NCI-H82 (cell line): ENCODE measurements at places on chromosomes 1 and 21.

DNA sequence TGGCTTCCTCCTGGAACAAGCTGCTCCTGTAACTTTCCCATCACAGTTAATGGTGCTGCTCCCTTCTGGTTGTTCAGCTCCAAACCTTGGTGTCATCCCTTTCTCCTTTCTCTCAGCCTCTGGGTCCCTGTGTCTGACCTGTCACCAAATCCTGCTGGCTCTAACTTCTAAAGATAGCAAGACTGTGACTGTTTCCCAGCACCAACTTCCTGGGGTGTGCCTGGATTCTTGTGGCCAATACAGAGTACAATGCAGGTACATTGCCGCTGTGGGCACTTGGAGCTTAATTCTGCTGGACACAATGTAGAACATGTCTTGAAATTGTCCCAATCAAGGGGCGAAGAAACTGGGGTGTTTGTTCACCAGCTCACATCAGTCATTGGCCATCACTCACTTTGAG, 156.7 kb upstream of the CSF3R start:
- DNase-seq = no peak

DNA sequence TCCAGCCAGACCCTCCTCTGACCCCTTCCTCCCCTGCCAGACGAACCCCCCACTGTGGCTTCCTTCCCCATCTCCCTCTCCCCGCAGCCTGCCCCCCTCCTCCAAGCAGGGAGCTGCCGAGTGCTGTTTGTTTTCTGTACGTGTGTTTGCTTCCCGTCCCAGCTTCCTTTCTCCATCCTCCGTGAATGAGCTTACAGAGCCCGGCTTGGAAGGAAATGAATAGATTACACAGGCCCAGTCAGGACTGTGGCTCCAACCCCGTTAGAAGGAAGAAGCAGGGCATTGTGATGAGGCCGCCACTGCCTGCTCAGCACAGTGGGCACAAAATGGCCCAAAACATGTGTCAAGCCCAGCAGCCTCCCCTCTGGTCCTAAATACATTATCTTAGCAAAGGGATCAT, 123.2 kb downstream of the IGSF21 start:
- no peak for DNase-seq

DNA sequence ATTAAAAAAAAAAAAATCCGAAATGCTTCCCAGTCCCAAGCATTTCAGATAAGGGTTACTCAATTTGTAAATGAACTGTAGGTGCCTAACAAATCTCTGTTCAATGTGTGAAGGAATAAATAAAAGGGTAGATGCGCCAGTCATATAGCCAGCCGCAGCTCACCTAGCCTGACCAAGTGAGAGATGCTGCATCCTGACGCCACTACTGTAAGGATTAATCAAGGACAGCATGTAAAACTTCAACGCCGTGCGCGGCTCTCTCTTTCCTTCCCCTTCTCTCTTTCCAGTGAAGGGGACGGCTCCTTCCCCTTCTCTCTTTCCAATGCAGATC, 441 bp downstream of the PPT1 start:
- peak; percentile 65 for DNase-seq

- no peak for DNase-seq
These were observed 84.8 kb upstream of the GNG4 start for GRCh38 chr1:235734335-235734734.

GRCh38 chr21:44392916-44393315, 39.5 kb downstream of the TRPM2 start:
- DNase-seq = peak; percentile 32

DNA sequence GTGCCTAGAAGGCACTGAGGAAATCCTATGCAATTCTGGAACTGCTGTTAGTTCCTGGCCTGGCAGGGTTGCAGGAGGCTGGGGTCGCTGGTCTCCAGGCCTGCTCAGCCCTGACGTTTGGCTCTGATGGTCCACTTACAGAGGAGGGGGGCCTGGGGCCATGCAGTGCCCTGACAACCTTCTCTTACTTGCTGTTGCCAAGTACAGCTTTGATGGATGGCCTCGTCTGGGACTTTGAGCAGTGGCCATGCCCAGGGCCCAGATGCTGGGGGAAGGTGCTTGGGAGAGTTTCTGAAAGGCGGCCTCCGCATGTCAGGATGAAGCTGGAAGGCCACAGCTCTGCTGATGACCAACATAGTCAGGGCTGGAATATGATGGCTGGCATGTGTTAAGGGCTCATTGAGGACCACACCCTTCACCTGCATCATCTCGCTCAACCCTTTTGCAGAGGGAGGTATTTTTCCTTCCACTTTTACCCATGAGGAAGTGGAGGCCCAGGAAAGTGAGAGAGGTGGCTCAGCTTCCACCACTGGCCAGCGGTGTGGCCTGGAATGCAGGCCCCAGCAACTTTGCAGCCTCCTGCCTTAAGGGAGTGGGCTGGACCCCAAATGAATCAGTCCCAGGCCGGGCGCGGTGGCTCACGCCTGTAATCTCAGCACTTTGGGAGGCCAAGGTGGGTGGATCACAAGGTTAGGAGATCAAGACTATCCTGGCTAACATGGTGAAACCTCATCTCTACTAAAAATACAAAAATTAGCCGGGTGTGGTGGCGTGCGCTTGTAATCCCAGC, 34.7 kb upstream of the LRRC3 start:
- no peak for DNase-seq

DNA sequence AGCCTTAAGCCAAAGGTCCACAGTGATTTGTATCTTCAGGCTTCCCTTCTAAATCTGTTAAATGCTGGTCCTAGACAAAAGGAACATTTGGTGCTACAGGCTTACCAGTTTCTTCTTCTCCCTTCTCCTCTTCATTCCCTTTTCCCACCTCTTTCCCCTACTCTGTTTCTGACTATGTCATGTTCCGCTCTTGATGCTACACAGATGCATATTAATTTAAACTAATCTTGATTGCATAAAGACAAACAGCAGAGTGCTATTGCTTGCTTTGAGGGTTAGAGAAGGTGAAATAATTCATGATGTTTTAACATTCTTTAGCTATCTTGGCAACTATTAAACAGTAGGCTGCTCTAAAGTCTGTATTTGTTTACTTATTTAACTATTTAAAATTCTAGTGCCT, 34.3 kb upstream of the COL24A1 start:
- DNase-seq = no peak

GRCh38 chr1:40848530-40849189, 13.5 kb downstream of the CITED4 start:
- peak; percentile 88 for DNase-seq

- no peak for DNase-seq
These were observed 502.7 kb downstream of the NUF2 start for GRCh38 chr1:163824490-163824889.

GRCh38 chr21:46148106-46148505, 7.3 kb downstream of the FTCD start:
- no peak for DNase-seq

GRCh38 chr1:83123019-83123418, 875.9 kb downstream of the TTLL7 start:
- DNase-seq = no peak

DNA sequence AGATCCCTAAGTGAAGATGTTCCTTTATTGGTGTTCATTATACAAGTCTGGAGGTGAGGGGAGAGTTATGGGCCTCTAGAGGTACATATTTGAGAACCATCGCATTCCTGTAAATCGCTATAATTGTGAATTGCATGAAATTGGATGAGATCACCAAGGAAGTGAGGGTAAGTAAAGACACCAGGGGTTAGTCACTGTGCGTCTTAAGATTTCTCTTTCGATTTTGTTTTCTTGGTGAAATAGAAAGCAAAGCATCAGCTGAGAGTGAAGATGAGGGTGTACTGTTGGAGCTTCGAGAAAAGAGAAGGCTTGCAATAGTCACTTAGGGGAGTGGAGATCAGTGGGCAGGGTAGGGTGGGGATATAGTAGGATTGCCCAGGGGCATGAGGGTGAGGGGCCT, 82.1 kb downstream of the RAVER2 start:
- no peak for DNase-seq

- no peak for DNase-seq
These were observed 484.8 kb downstream of the PTPRC start for GRCh38 chr1:199123615-199124014.

- no peak for DNase-seq
These were observed 40.5 kb downstream of the ASH1L start for GRCh38 chr1:155522069-155522468.

GRCh38 chr1:115719285-115719684, 49.2 kb downstream of the CASQ2 start:
- no peak for DNase-seq

GRCh38 chr1:11985171-11985570, 4.9 kb downstream of the MFN2 start:
- no peak for DNase-seq

DNA sequence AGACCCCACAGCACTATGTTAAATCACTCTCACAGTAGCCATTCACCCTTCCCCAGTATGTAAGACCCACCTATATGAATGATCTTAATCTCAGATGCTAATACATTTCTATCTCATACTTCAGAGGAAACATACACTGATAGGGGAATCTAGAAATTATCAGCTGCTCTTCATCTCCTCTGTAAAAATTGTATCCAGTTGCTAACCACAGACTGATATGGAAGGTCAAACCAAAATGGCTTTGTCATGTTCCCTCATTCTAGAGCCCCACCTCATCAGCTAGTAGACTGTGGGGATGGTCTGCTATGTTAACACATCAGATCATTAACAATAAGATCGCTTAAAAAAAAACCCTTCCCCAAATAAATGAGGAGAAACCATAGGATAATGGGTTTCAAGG, 71.7 kb downstream of the UBR4 start:
- no peak for DNase-seq

- no peak for DNase-seq
These were observed 3.9 kb upstream of the ZNF678 start for GRCh38 chr1:227559499-227559898.

- no peak for DNase-seq
These were observed 45.2 kb upstream of the DPT start for GRCh38 chr1:168774241-168774640.

DNA sequence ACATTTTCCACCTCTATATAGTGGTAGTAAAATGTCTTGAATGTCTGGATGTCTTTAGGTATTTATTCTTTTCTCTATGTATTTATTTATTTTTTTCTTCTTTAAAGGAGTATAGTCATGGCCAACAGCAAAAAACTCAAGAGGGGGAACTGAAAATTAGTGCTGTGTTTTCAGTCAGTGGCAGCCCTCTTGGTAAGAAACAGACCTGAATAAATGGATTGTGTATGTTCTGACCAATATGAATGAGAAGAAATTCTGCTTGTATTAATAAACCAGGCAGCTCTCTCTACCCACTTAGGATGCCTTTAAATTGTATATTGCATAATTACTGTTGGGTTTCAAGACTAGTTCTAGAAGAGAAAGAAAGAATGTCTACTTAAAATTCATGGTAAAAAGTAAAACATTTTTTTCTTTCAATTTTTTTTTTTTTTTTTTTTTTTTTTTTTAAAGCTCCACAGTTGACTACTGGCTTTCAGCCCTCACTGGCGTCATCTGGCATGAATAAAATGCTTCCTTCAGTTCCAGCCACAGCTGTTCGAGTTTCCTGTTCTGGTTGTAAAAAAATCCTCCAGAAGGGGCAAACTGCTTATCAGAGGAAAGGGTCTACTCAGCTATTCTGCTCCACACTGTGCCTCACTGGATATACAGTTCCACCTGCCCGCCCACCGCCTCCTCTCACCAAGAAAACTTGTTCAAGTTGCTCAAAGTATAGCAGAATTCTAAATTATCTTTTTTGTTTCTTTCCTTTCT, 101.6 kb downstream of the ZMYM4 start:
- DNase-seq = no peak

DNA sequence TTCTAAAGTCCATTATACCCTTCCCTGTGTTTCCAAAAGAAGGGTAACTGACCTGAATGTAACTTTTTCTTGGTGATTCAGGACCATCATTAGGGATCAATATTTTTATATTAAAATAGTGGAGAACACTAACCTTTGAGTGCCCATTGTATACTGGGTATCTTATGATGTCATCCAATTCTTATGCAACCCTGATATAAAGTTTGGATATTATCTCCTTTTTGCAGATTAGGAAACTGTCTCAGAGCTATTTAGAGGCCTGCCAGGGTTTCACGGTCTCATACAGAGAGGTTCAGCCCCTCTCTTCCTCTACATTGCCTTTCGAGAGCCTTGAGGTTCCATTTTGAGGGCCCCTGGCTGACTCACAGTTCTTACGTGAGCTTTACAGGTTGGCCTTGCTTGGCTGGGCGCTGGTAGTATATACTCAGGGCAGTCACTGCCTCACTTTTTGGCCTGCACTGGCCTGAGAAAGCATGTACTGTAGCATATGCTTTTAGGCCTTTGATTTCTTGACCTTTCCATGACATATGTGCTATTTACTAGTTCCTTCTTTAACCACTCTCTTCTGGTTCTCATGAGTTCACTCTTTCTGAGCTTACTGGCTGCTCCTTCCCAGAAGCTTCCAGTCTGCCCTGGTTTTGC, 15.7 kb upstream of the FOXO6 start:
- DNase-seq = no peak
